ENCODE measurements at places on chromosomes 4 and X.

- DNase-seq, result no peak
These were observed 17.3 kb downstream of the CMC4 start for GRCh38 chrX:155053656-155054055.

GRCh38 chr4:10684631-10685030 is at the start of gene CLNK:
CLNK (minus strand) TSS chr4:10684768; CDS start chr4:10667869, 16,899 bp downstream.
- peak; percentile 9 for DNase-seq

GRCh38 chr4:37726666-37727065 is 40.5 kb upstream of the RELL1 start:
- no peak for DNase-seq

DNA sequence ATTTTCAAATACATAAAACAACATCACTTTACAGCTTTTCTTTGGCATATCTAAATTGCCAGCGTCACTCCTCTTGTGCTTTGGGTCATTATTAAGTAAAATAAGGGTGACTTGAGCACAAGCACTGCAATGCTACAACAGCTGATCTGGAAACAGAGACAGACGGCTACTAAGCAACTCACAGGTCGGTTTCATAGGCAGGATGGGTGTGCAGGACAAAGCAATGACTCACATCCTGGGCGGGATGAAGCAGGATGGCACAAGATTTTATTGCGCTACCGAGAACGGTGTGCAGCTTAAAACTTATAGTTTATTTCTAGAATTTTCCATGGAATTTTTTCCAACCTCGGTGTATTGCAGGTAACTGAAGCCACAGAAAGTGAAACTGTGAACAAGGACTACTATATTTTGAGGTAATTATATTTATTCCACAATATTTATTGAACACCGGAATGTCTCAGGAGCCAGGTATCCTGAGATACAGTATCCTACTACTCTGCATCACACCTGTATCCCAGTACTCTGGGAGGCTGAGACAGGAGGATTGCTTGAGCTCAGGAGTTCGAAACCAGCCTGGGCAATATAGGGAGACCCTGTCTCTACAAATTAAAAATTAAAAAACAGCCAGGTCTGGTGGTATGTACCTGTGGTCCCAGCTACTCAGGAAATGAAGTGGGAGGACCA is 215.5 kb downstream of the APBB2 start:
- DNase-seq, result no peak

- DNase-seq, result no peak
These were observed 190.3 kb upstream of the SPOCK3 start for GRCh38 chr4:167424341-167425256.

DNA sequence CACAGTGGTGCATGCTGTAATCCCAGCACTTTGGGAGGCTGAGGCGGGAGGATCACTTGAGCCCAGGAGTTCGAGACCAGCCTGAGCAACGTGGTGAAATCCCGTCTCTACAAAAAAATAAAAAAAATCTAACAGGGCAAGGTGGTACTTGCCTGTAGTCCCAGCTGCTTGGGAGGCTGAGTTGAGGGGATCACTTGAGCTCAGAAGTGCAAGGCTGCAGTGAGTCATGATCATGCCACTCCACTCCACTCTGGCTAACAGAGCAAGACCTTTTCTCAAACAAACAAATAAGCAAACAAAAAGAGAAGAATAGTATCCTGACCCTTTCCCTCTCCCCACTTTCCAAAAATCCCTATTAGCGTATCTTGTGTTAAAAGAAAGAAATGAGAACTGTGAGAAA is 52.7 kb downstream of the NPY1R start:
- DNase-seq, result no peak

GRCh38 chrX:87663421-87663820 is 145.8 kb downstream of the KLHL4 start:
- no peak for DNase-seq

- DNase-seq, result no peak
These were observed 26.0 kb upstream of the IQCM start for GRCh38 chr4:149841686-149842085.

DNA sequence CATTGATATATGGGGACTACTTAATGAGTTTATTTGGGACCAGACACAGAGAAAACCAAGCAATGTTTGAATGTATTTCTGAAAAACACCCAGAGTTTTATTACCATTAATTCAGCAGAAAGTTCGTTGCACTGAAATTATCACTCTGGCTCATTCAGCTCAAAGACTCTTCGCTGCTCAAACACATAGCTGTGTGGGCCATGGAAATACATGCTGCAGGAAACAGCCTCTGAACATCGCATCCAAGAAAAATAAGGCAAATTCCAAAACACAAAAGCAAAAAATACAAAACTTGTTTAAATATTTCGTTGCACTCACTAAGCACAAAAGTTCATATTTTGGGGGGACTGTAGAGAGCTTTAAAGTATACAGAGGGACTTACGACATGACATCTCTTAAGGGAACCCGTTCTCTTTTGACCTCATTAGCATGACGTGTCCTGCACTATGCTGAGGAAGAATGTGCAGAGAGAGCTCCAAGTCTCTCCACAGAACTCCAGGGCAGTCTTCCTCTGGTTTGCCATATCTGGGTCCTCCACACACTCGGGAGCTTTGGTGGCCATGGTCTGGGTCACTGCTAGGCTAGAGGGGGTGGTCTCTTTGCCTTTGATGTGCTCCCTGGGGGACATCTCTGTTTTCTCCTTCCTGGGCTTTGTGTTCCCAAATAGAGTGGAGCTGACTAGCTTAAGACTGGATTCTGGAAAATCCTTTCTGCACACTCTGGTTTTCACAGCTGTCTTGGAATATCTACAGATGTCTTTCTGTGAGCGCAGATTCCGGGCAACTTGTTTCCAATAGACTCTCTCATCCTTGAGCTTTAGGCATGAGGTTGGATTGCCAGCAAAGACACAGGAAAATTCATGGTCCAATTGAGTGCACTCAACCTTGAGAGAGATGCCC is 2.8 kb downstream of the FGFBP1 start:
- no peak for DNase-seq

DNA sequence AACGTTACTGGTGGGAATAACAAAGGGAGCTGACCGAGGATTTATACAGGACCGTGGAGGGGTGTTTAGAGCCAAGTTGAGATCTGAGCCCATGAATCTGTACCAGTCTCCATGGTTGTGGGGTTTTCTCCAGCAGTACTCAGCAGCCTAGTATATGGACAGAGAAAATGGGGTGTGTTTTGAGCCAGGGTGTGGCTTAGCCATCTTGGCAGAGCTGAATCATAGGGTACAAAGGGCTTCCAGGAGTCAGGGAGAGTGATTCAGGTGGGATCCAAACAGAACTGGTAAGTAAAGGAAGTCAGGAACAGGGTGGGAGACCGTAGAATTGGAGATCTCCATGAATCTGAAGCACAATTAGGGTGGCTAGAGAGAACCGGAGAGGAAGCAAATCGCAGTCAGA is 7.4 kb upstream of the HPRT1 start:
- peak; percentile 55 for DNase-seq

DNA sequence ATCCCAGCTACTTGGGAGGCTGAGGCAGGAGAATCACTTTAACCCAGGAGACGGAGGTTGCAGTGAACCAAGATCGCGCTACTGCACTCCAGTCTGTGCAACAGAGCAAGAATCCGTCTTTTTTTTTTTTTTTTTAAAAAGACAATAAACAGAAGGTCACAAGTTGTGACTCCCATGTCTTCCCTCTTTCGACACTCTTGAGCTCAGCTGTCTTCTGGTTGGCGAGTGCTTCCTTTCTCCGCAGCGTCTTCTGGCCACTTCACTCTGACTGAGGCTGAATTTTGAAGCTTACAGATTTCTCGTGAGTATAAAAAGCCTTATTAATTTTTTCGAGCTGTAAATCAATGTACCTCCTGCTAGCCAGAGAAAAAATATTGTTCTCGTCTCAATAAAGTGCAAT is 124.9 kb downstream of the STOX2 start:
- DNase-seq, result no peak

- DNase-seq, result no peak
These were observed 9.5 kb upstream of the ETNPPL start for GRCh38 chr4:108772402-108772801.

DNA sequence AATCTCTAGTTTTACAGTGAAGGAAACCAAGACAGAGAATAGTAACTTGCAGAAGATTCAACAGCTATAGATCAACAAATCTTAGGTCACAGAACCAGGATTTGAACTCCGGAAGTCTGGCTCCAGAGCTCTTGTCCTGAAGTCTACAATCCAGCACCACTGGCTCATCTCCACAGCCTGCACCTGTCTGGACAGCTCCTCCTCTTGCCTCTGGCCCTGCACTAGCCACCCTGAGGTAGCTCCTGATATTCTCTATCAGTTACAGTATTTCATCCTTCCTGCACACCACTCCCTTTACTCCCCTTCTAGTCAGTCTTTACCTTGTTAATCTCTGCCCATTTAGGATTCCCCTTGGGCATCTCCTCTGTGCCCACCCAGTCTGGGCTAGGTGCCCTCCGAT is 58.1 kb upstream of the LNX1 start:
- DNase-seq, result no peak

- DNase-seq, result no peak
These were observed 17.1 kb downstream of the SMIM14 start for GRCh38 chr4:39621582-39621981.

DNA sequence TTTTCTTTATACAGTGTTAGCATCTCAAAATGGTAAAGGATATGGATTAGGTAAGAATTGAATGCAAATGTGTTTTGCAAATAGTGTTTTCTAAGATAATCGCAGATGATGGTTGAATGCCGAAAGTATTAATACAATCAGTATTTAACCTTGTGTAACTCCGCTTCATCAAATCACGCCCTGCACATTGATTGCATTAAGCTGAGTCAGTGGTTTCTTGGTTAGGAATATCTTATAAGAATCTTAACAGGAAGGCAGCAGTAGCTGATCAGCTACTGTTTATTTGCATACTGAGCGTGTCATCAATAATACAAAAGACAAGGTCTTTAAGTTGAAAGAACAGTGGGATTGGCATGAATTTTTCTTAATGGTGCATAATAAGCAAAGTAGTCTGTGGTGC is 545.4 kb downstream of the RPA4 start:
- no peak for DNase-seq

DNA sequence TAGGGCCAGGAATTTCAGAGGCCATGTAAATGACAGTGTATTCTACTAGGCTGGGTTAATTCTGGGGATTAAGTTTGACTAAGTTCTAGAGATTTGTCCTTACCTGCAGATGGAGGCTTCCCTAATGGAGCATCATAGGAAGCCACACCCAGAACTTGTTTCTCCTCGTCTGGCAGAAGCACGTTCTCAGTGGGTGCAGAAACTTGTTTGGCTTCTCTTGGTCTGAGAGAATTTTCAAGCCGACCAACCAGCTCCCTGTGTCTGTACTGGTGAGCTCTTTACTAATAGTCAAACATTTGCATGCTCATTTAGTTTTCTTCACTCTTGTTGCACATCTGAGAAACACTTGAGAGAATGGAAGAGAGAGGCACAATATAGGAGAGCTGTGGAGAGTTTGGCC is 907 bp upstream of the ATP10D start:
- DNase-seq, result no peak

GRCh38 chr4:46277165-46277951 is 112.6 kb downstream of the GABRA2 start:
- DNase-seq, result no peak

DNA sequence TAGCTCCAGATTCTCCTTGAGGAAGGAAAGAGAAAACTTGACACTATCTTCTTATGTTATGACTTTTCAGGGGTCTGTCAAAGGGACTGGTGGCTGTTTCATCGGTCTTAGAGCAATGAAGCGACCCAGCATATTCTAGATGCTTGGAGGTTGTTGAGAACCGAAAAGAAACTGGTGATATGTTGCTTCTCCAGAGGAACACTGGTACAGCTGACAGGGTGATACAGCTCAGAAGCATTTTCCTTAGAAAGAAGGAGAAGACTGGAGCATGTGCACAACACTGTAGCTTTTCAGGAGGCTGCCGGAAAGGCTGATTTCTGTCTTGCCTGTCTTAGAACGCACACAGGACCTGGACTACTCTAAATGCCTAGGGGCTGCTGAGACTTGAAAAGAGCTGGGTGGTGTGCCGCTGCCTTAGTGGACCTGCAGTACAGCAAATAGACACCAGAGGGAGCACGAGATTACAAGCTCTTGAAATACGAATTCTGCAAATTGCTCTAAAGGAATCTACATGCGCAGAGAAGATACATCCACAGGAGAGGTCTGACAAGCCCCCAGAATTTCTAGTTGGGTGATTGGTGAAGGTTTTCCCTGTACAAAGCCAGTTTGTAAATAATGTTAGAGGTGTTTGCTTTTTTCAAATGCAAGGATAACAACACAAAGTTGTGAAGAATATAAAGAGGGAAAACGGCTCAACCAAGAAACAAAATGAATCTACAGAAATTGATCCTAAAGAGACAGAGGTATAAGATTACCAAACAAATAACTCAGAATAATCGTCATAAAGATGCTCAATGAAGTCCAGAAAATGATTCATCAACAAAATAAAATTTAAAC is 223.1 kb upstream of the DMD start:
- DNase-seq, result peak; percentile 10

DNA sequence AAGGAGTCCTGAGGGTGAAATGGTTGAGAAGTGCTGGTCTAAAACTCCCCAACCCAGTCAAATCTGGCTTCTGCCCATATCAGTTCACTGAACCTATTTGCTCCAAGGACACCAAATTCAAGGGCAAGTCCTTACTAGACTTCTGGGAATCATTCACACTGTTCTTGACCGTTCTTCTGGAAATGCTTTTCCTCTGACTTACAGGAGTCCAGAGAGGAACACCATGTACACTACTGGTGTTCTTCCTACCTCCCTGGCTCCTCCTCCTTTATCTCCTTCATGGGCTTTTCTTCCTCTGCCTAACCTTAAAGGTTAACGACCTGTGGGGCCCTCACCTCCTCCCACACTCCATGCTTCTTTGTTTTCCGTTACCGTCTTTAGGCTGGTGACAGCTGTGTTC is 281.3 kb downstream of the FRMPD4 start:
- no peak for DNase-seq

- peak; percentile 4 for DNase-seq
These were observed 37.2 kb upstream of the BDH2 start for GRCh38 chr4:103136671-103137445.

DNA sequence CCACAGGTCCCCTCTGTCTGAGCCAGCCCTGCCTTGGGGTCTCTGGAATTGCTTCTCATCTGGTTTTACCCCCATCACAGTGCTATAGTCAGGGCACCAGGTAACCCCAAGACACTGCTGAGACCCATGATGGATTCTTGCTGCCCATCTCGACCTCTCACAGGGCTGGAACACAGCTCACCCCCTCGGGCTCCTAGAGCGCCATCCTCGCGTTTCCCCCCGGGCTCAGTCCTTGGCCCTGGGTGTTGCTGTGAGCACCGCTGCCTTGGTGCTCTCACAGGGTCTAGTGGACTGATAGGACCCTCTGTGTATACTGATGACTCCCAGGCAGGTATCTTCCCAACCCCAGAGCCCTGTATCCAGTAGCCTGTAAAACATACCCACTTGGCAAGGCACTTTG is 8.8 kb downstream of the MAEA start:
- DNase-seq, result no peak

DNA sequence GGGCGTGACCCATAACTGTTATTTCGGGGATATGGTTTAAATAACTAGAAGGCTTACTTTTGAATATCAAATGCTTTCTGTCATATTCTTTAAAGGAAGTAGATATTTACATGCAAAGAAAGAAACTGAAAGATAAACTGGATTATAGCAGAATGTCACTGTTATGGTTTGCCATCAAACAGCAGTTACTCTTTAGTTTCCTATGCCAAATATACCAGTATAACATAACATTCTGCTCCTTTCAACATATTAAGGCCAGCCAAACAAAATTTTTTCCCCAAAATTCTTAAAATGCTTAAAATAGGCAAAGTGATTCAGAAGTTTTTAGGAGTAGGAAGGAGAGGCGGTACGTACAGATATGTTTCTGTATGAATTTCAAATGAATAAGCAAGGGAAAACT is 27.0 kb downstream of the KDM6A start:
- no peak for DNase-seq

GRCh38 chrX:85084770-85085393 is 81.2 kb downstream of the APOOL start:
- DNase-seq, result peak; percentile 4
